ENCODE measurements at places on chromosomes 2 and 18.

- peak; percentile 48 for DNase-seq
Measured at GRCh38 chr2:198314559-198315153, 510.3 kb downstream of the PLCL1 start.

DNA sequence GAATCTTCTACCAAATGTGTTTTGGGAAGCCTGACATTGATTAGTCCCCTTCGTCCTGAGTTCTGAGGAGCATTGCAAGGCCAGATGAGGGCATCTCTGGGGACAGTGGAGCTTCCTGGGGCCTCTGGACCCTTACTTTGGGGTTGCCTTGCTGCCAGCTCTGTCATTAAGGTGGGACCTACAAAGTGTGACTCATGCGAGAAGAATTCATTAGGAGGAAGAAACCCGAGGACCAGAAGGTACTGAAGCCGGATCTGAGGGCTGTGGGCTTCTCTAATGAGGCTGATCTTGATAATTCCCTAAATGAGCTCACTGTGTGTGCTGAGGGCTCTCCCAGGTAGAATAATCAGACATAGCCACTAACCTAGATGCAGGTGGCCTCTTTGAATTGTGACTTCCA, 695 bp upstream of the SCYGR2 start:
- DNase-seq = no peak

DNA sequence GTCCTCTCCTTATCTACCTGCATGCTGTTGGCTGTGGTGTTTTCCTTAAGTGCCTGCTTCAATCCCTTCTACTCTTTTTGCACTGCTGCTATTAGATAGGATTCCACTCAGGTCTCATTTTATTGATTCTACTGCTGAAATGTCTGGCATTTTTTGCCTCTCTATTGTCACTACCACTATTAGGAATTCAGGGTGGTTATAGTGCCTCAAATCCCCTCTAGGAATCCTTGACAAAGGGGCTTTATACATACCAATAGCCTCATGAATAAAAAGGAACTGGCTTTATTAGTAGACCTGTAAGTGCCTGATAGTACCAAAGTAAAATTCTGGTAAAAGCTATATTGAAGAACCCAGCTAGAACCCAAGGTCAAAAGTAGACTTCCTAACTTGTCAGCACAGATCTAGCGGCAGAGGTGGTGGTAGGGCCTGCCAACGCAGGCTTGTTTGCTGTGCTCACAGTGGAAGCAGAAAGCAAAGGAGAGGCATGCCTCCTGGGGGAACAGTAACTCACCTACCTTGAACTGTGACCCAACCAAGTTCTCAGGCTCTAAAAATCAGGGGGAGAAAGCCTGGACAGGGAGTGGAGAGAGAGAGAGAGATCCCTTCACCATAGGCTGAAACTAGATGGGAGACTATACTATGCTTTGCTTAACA, 200.8 kb downstream of the RAB3GAP1 start:
- DNase-seq = no peak

DNA sequence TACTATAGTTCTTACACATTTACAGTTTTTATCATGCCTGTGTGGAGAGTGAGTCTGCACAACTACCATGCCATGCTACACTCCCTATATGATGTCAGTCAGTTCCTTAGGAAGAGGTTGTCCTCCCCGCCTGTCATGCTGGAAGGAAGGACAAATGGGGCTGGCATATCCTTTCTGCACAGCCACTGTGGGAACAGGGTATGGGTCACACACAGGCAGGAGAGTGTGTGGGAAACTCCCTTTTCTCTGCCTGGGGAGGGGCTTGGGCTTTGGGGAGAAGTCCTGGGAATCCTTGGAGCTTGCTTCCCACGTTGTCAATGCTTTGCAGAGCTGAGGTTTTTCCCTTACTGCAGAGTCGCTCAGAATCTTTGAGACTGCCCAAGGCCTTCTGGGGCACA, 232.1 kb downstream of the PRKCE start:
- DNase-seq = no peak

DNA sequence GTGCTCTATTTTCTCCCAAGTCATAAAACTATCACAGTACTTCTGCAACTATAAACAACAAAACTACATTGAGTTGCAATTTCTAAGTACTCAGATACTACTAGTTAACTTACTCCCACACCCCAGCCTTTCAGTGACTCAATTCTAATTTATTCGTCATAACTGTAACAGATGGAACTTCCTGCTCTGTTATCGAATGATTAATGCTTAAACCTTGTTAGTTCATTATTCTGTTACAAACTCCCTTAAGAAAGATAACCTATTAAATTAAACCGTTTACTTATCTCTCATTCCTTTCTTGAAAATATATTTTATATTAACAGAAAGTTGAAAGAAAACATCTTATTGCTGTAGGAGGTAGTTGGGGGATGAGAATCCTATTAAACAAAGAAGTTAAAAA, 17.0 kb downstream of the TNFAIP6 start:
- no peak for DNase-seq

- no peak for DNase-seq
Measured at GRCh38 chr18:47184419-47185050, 8.4 kb upstream of the IER3IP1 start.

- DNase-seq = no peak
Measured at GRCh38 chr2:172084395-172084644, 987 bp upstream of the DLX1 start.

DNA sequence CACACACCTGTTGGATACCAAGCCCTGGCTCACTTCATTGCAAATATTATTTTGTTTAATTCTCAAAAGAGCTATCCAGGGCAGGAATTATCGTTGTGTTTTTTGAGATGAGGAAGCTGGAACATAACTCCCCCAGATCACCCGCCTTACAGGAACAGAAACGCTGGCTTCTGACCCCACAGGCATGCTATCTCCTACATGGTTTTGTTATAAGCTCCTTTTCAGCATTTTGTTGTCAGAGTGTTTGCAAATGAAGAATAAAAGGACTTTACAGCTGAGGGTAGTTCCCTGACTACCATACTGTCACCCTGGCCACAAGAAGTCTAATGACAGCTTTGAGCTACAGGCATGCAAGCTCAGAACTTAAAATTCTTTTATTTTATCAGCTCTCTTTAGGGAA, 62.0 kb upstream of the MRPS9 start:
- no peak for DNase-seq

- no peak for DNase-seq
Measured at GRCh38 chr2:3557639-3558204, 411 bp downstream of the RNASEH1 start.

GRCh38 chr2:65377556-65378192, 54.7 kb downstream of the SPRED2 start:
- no peak for DNase-seq

DNA sequence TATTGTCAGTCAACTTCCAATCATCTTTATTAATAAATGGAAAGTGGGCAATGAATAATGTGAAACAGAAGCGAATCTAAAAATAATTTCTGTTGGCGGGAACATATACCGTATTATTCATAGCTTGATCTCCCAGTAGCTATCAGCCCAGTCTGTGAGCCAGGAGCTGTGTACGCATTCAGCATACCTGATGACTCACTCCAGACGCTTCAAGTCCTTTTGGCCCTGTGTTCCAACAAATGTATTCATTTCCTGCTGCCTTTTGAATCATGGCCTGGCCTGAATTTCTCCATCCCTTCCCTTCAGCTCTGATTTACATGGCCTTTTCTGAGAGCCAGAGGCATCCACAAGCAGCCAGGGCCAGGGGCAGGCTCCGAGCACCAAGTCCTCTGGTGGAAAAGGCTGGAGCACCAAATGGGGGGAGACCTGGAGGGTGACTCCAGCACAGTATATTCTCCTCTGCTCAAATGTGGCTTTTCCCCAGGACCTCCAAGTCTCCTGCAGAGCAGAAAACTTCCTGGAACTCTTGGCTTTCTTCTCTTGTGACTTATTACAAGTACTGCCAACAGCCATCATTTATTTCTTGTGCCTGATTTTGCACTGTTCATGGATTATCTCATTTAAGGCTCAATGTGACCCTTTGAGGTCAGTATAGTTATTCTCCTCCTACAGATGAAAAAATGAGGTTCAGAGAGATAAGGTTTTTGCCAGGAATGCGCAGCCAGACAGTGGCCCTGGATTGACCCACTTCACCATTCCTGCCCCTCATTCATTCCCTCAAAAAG, 108.7 kb downstream of the EN1 start:
- DNase-seq = no peak

DNA sequence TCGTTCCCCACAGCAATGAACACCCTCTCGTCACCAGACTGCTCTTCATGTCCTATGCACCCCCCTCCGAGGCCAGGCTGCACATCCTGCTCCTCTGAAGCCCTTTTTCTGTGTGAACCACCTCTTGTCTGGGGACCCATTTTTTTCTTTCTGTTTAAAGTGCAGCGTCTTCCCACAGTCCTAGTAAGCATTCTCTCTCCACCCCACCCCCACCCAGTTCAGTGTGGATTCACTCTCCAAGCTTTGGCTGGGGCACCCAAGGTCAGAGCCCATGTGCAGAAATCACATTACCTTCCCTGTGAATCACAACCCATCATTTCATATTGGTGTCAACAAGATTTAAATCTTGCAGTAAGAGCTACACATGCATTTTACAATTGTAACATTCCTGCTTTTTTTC, 26.4 kb upstream of the PKDCC start:
- DNase-seq = no peak

DNA sequence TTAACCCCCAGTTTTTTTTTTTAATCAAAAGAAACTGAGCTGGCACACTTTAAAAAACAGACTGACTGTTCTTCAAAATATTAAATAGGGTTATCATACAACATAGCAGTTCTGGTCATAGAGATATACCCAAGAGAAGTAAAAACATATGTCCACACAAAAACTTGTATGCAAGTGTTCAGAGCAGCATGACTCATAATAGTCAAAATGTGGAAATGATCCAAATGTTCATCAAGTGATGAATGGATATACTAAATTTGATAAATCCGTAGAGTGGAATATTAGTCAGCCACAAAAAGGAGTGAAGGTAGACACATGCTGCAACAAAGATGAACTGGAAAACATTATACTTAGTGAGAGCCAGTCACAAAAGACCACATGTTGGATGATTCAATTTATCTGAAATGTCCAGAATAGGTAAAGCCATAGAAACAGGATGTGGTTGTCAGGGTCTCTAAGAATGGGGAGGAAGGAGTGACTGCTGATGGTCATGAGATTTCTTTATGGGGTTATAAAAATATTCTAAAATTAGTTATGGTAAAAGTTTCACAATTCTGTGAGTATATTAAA, 5.1 kb downstream of the SMIM21 start:
- no peak for DNase-seq

DNA sequence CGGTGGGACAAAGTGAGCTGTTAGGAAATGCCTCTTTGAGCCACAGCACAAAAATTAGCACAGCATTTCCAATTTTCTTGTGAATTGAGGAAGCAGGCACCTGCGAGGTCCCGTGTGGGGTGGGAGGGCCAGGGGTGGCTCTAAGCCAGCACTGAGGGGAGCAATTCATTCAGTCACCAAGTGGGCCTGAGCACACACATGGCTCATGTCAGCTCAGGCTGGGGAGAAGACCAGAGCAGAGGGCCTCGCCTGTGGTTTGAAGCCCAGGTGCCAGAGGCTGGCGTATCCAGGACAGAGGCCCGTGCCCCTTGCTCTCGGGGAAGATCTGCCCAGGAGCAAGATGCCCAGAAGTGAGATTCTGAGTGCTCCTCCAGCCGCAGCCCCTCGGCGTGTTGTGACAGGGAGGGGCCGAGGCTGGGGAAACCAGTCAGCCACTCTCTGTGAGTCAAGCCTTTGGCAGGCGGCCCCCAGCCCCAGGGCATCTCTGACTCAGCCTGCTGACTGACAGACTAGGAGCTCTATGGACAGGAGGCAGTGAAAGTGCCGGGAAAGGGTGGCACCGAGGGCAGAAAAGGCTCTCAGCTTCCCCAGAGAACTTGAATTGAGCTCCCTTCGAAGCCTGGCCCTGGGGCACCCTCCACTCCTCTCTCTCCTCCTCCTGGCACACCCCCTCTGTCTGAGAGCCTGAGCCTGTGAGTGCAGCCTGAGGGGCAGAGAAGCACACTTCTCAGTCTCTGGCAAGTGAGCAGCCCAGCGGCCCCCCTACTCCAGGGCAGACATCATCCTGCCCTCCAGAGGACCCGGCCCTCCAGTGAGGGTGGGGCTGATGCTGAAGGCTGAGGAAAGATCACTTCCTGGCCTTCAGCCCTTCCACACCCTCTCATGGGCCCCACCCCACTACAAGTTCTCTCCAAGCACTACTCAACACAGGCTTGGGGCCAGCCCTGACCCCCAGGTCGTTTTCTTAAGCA, 32.3 kb downstream of the CYP26B1 start:
- DNase-seq = no peak

- no peak for DNase-seq
Measured at GRCh38 chr2:41521211-41521610, 526.6 kb upstream of the PKDCC start.

GRCh38 chr2:189446780-189447179, 5.5 kb downstream of the WDR75 start:
- DNase-seq = no peak

DNA sequence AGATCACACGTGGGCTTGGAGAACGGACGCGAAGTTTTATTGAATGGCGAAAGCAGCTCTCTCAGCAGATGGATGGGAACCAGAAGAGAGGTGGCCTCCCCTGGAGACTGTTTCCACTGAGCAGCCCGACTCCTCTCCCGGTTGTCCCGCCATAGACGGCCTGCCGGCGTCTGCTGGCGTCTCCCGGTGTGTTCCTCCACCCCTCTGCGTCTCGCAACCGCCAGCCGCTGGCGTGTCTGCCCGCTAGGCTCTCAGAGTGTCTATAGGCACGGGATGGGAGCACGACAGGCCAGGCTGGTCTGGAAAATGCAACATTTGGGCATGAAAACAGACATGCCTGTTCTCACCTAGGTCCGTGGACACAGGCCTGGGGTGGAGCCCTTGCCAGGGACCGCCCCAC, 366.7 kb upstream of the SOX11 start:
- no peak for DNase-seq

DNA sequence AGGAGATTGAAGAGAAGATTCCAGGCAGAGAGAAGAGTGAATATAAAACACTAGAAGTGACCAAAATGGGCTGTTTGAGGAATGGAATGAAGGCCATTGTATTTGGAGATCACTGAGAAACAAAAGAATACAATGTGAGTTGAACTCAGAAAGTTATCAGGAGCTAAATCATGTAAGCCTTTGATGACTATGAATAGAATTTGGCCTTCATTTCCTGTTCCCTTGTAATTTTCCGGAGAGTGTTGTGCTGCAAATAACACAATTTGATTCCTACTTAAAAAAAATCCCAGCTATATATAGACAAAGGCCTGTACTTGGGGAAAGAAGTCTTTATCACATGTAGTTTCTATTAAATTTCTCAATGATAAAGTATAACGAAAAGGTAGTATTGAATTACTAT, 33.7 kb upstream of the KYNU start:
- no peak for DNase-seq

GRCh38 chr2:84071050-84071449, 388.0 kb downstream of the SUCLG1 start:
- DNase-seq = no peak

GRCh38 chr2:164766216-164766953, 75.2 kb downstream of the COBLL1 start:
- no peak for DNase-seq

- no peak for DNase-seq
Measured at GRCh38 chr2:95185197-95185596, 19.6 kb downstream of the ZNF2 start.

GRCh38 chr2:176118601-176119339, 2.2 kb downstream of the HOXD10 start:
- no peak for DNase-seq

- DNase-seq = peak; percentile 87
Measured at GRCh38 chr2:230974096-230974913, 21.6 kb upstream of the SPATA3 start.

GRCh38 chr2:26710743-26711456, 18.4 kb downstream of the KCNK3 start:
- no peak for DNase-seq
